Fibroblast of mammary gland (primary cell): ENCODE measurements at places on chromosomes 2 and 18.

GRCh38 chr2:3535794-3536681 lies 16.7 kb upstream of the ADI1 start:
- peak; percentile 94 for DNase-seq

DNA sequence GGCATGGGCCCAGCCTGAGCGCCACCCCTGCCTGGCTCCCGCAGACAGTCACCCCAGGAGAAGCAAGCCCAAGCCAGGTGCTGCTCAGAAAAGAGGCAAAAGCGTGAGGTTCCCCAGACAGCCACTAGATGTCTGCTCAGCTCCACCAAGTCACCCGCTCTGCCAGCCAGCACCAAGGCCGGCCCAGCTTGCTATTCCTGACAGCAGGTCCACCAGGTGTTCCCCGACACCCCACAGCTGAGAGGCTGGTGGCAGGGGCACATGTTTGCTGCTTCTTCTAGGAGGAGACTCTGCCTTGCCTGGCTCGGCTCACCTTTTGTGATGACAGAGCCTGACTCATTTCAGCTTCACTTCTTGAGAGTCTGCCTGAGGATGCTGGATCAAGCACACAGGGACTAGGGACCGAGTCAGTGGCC lies 206.7 kb downstream of the MGAT5 start:
- DNase-seq, result peak; percentile 48

GRCh38 chr2:46657042-46657504 lies 177.7 kb downstream of the TMEM247 start:
- peak; percentile 84 for DNase-seq

GRCh38 chr2:105102963-105103421 lies 65.1 kb downstream of the MRPS9 start:
- peak; percentile 50 for DNase-seq

DNA sequence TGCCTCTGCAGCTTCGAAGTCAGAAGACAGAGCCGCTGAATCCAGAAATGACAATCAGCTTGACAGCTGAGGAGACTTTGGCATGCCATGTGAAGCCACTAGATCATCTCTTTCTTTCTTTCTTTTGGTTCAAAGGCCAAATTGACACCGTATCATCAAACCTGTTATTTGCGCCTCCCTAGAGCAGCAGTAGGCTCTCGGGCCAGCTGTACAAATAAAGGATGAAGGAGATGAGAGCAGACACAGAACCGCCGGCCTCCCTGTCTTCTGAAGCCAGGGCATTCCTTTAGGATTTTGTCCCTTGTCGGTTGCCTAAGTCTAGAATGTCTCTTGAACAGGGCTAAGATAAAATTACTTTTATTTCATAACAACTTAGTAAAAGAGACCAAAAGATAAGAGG lies 36.8 kb downstream of the COL4A4 start:
- no peak for DNase-seq

DNA sequence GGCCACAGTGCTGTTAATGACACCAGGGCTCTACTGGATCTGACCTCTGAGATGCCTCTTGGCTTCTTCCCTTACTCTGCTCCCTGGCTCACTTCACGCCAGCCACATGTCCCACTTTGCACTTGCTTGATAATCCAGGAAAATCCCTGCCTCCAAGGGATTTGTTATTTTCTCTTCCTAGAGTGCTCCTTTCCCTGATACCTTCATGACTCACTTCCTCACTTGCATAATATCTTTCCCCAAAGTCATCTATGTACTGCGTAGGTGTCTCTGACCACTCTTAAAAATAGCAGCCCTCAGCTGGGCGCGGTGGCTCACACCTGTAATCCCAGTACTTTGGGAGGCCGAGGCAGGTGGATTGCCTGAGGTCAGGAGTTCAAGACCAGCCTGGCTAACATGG lies 572.3 kb downstream of the PLCL1 start:
- DNase-seq, result peak; percentile 28

DNA sequence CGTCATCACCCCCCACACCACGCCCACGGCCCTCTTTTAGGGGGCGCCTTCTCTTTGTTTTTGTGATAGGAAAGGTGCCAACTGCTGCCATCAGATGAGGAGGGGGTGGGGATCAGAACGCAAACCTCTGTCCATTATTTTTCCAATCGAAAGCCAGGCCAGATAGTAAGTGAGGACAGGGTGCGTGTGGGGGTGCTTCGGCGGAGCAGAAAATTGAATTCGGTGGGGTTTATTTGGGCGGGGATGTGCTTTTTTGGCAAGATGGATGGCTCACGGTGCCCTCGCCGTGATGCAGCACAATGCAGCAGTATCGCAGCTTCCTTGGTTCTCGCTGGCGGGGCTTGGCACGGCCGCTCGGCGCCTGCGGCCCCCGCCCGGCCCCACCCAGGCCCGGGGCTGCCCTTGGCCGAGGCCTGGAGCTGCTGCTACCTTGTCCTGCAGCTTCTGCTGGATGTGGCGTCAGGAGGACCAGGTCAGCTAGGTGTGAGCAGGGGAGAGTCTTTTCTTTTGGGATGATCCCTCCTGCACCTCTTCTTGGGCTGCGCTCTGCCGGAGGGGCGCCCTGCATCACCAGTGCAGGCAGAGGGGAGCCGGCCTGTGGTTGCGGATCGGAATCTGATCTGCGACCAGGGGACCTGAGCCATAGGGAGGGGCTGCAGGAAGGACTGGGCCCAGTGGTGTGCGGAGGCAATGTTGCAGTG lies 1.3 kb downstream of the SPTBN1 start:
- peak; percentile 15 for DNase-seq

GRCh38 chr18:58087928-58088690 lies 44.1 kb downstream of the NEDD4L start:
- DNase-seq, result peak; percentile 3

DNA sequence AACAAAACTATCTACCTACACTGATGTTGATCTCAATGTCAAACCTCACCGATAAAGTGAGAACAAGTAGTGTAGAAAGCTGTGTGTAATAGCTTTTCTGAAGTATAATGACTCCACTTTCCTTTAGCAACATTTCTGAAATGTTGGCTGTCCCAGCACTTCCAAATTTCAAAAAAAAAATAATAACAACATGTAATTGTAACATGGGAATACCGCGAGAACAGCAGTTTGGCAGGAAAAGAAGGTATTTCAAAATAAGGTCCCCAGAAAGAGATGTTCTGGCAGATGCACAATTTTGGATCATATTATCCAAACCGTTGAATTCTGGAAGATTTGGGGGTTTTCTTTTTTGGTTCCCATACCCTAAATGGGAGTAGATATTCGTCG lies 352.0 kb downstream of the ARHGAP15 start:
- peak; percentile 10 for DNase-seq

DNA sequence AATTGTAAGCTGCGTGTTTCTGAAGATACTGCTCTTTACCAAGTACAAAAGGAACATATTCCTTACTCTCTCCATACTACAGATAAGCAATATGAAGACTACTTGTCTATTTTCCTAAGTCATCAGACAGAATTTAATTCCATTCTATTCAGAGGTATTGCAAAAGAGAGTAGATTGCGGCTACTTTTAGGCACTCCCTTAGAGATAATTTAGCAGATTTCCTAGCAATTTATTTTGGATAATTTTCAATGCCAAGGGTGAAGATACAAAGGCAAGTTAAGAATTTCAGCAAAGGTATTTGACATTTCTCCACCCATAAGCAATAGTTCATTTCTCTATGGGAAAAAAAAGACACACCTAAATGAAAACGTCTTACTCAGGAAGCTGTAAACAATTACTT lies 161.1 kb downstream of the PDE1A start:
- DNase-seq, result no peak
